Central memory CD8-positive, alpha-beta T cell (primary cell): ENCODE measurements at places on chromosomes 4 and X.

- H3K27me3 ChIP-seq, result no peaks in the 10 kb centered on the region
- H3K4me1 ChIP-seq, result peaks cover 68% of the 10 kb centered on the region
- DNase-seq, result no peak
- H3K36me3 ChIP-seq, result peaks cover 18% of the 10 kb centered on the region
- peak overlapping the region; percentile 95 for H3K27ac ChIP-seq
These were observed 1.7 kb downstream of the ATP8A1 start for GRCh38 chr4:42655269-42655637.

GRCh38 chr4:140152013-140152703 lies 1.8 kb downstream of the MAML3 start:
- peaks cover 10% of the 10 kb centered on the region for H3K27me3 ChIP-seq
- H3K4me1 ChIP-seq, result peaks cover 34% of the 10 kb centered on the region
- H3K4me3 ChIP-seq, result peak overlapping the region; percentile 90
- H3K36me3 ChIP-seq, result peaks cover 20% of the 10 kb centered on the region
- peak; percentile 64 for DNase-seq
- H3K27ac ChIP-seq, result no peak overlapping the region

- H3K27ac ChIP-seq, result no peak overlapping the region
- H3K4me1 ChIP-seq, result no peaks in the 10 kb centered on the region
- H3K4me3 ChIP-seq, result no peak overlapping the region
- no peaks in the 10 kb centered on the region for H3K27me3 ChIP-seq
These were observed 66.7 kb upstream of the PGRMC2 start for GRCh38 chr4:128354205-128354821.

- peaks cover 17% of the 10 kb centered on the region for H3K27me3 ChIP-seq
- H3K27ac ChIP-seq, result no peak overlapping the region
- no peaks in the 10 kb centered on the region for H3K36me3 ChIP-seq
- no peak overlapping the region for H3K4me3 ChIP-seq
These were observed 62.6 kb downstream of the TBC1D9 start for GRCh38 chr4:140693562-140693961.

DNA sequence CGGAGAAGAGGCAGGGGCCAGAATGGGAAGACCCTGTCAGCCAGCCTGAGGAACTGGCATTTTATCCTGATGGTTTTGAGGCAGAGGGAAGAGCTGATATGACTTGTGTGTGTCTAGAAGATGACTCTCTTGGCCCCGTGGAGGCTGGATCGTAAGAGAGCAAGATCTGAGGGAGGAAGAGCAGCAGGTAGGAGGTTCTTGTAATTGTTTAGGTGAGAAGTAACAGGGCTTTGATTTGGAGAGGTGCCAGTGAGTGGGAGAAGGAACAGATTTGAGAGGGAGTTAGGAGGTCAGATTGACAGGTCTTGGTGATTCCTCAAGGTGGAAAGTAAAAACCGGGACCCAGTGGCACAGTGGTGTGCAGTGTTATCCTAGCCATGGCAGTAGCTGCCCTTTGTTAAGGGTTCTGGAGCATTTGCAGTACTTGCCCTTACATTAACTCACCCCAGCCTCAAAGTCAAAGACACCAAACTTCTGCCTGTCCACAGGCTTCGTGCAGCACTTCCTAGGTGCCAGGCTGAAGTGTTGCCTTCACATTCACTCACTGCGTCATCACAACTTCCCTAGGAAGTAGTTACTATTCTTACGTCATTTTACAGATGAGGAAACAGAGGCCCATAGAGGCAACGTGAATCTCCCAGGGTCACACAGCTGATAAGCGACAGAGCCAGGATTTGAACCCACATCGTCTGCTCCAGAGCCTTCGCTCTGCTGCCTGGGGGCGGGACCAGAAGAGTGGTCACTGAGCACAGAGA lies 23.7 kb downstream of the RTL5 start:
- H3K27ac ChIP-seq, result peak overlapping the region; percentile 88
- H3K27me3 ChIP-seq, result no peaks in the 10 kb centered on the region
- DNase-seq, result no peak
- H3K4me3 ChIP-seq, result peak overlapping the region; percentile 1
- H3K36me3 ChIP-seq, result peaks cover 13% of the 10 kb centered on the region
- peaks cover 35% of the 10 kb centered on the region for H3K4me1 ChIP-seq

DNA sequence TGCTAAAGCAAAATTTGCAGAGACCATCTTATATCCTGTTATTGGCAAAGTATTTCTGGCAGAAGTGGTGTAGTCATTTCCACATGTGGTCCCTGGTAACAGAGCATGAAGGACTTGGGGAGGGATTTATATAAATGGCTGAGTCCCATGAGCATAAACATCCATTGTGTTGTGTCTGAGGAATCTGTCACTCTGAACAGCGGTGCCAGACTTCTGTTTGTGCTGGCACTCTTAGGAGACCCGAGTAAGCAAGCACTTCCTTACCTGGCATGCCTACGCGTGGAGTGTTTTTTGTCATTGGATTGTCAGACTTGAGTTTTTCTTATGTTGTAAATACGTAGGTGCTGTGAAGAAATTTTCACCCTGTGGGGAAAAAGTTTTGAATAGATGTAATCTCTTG lies 285.9 kb downstream of the ARHGAP10 start:
- H3K36me3 ChIP-seq, result no peaks in the 10 kb centered on the region
- DNase-seq, result no peak
- no peak overlapping the region for H3K27ac ChIP-seq
- no peak overlapping the region for H3K4me3 ChIP-seq
- H3K27me3 ChIP-seq, result no peaks in the 10 kb centered on the region

DNA sequence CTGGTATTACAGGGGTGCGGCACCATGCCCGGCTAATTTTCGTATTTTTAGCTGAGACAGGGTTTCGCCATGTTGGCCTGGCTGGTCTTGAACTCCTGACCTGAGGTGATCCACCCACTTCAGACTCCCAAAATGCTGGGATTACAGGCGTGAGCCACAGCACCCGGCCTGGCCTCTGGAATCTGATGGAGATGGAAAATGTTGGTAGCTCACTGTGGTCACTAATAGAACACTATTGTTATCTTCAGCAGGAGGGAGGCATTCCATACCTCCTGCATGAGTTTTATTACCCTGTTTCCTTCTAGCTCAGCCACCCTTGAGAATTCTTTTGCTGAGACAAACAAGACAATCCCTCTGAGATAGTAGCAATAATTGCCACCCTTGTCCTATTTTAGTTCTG lies 105.0 kb downstream of the SHROOM3 start:
- H3K4me3 ChIP-seq, result no peak overlapping the region
- H3K27ac ChIP-seq, result no peak overlapping the region
- no peaks in the 10 kb centered on the region for H3K36me3 ChIP-seq
- DNase-seq, result no peak

DNA sequence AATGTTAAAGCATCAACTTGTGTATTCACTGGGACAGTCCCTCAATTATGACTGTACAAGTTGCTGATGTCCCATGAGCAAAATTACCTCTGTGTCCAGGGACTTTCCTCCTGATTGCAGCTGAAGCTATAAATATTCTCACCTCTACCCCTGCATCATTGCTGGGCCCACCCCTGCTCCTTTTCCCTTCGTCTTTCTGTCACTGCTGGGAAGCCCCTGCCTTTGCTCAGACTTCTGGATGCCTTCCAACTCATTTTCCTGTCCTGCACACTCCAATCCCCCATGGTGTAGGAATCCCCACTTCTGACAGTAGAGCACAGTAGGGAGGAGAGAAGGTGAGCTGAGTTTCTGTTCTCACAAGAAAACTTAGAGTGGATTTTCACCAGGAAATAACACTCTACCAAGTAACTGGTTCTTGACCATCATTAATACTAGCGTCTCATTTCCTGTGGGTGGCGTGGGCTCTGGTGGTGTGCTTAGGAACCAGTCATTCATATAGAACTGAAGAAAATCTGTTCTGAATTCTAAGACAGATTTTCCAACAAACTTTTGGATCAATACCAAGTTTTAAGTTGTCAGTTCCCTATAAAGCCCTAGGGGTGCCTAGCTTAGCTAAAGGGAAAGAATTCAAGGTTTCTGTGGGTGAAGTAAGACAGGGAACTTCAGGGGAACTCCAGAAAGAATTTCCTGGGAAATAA lies 136.2 kb upstream of the MED14 start:
- H3K36me3 ChIP-seq, result no peaks in the 10 kb centered on the region
- peaks cover 5% of the 10 kb centered on the region for H3K4me1 ChIP-seq
- H3K27ac ChIP-seq, result no peak overlapping the region
- no peak overlapping the region for H3K4me3 ChIP-seq
- no peak for DNase-seq

DNA sequence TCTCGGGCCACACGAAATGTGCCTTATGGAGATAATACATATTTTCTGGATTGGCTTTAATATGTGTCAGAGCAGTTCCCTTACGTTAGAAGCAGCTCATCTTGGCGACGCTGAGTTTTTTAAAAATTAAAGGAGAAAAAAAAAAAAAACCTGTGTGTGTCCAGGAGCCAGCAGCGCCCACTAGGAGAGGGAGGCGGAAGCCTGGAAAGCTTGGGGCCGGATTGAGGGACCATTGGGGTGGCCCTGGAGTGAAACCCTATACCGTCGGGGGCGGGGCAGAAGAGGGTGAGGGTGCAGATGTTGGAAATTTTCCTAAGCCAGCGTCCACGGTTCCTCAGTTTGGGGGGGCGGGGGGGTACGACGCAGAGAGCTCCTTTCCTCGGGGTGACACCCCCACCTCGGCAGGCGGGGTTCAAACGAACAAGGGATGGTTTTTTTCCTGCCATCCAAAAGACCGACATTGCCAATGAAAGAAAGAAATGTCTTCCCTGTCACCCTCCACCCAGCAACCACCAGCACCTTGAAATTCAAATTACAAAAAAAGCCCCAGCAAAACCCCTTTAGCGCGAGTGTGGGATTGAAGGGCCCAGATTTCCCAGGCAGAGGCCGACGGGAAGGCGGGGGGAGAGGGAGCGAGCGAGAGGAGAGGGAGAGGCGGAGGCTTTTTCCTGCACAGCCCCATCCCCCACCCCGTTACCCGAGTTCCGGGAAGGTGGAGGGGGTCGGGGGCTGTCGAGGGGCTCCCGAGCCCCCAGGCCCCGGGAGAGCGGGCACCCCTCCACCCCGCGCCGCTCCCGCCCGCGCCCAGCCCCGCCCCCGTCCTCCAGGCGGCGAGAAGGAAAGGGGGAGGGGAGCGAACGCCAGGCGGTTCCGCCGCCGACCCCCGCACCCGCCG lies 859 bp downstream of the SMARCA1 start:
- H3K4me3 ChIP-seq, result peak overlapping the region; percentile 81
- H3K36me3 ChIP-seq, result peaks cover 2% of the 10 kb centered on the region
- H3K27me3 ChIP-seq, result peaks cover 8% of the 10 kb centered on the region
- H3K27ac ChIP-seq, result peak overlapping the region; percentile 62
- DNase-seq, result no peak

DNA sequence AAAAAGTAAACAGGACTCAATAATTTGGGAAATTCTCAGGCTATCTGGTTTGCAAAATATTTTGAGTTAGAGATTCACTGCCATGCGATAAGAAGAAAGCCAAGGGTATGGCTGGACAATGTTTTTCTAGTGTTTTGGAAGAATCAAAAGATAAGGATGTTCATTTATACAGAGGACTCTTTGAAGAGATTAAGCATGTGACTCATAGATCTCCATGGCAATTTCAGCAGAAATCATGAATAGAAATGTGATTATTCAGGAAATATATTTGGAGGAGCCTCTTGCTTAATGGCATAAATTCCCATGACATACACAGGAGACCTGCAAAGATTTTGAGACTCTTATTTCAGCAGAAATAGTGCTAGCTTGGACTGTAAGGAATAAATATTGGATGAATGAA lies 16.7 kb upstream of the FRAS1 start:
- no peak overlapping the region for H3K27ac ChIP-seq
- H3K36me3 ChIP-seq, result peaks cover 2% of the 10 kb centered on the region
- H3K4me1 ChIP-seq, result no peaks in the 10 kb centered on the region
- no peak overlapping the region for H3K4me3 ChIP-seq
- no peak for DNase-seq
- H3K27me3 ChIP-seq, result peaks cover 29% of the 10 kb centered on the region

GRCh38 chrX:39158801-39159657 lies 357.8 kb downstream of the MID1IP1 start:
- no peak for DNase-seq
- H3K27me3 ChIP-seq, result peaks cover 66% of the 10 kb centered on the region
- H3K4me3 ChIP-seq, result no peak overlapping the region
- peaks cover 2% of the 10 kb centered on the region for H3K36me3 ChIP-seq

- no peak for DNase-seq
- peaks cover under 1% of the 10 kb centered on the region for H3K36me3 ChIP-seq
- no peaks in the 10 kb centered on the region for H3K27me3 ChIP-seq
- H3K4me1 ChIP-seq, result peaks cover 6% of the 10 kb centered on the region
These were observed 109.8 kb downstream of the AMMECR1 start for GRCh38 chrX:110208092-110208491.

DNA sequence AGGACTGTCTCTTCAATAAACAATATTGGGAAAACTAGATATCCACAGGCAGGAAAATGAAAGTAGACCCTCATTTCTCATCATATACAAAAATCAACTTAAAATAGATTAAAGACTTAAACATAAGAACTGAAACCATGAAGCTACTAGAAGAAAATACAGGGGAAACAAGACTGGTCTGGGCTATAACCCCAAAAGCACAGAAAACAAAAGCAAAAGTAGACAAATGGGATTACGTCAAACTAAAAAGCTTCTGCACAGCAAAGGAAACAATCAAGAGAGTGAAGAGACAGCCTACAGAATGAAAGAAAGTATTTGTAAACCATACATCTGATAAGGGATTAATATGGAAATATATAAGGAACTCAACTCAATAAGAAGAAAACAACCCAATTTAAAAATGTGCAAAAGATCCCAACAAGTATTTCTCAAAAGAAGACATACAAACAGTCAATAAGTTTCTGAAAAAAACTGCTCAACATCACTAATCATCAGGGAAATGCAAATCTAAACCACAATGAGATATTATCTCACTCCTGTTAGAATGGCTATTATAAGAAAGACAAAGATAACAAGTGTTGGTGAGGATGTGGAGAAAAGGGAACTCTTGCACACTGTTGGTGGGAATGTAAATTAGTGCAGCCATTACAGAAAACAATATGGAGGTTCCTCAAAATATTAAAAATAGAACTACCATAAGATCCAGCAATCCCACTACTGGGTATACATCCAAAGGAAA lies 325.3 kb upstream of the RASGEF1B start:
- peaks cover 7% of the 10 kb centered on the region for H3K4me1 ChIP-seq
- no peak overlapping the region for H3K4me3 ChIP-seq
- no peak for DNase-seq
- H3K27me3 ChIP-seq, result no peaks in the 10 kb centered on the region
- H3K27ac ChIP-seq, result no peak overlapping the region

DNA sequence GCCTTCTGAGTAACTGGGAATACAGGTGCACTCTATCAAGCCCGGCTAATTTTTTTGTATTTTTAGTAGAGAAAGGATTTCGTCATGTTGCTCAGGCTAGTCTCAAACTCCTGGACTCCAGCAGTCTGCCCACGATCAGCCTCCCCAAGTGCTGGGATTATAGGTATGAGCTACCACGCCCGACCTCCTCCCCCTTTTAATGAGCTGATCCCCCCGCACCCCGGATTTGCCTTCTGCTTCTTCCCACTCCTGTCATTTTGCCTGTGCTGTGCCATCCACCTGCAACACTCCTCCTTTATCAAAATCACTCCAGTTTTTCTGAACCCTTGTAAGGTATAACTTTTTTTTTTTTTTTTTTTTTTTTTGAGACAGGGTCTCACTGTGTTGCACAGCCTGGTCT lies 33.4 kb downstream of the SPINK2 start:
- no peaks in the 10 kb centered on the region for H3K27me3 ChIP-seq
- H3K36me3 ChIP-seq, result no peaks in the 10 kb centered on the region
- DNase-seq, result no peak
- no peak overlapping the region for H3K27ac ChIP-seq

- H3K36me3 ChIP-seq, result peaks cover 49% of the 10 kb centered on the region
- no peaks in the 10 kb centered on the region for H3K27me3 ChIP-seq
- peaks cover 24% of the 10 kb centered on the region for H3K4me1 ChIP-seq
These were observed 13.3 kb downstream of the OFD1 start for GRCh38 chrX:13747836-13748235.

- no peak for DNase-seq
- no peaks in the 10 kb centered on the region for H3K27me3 ChIP-seq
- H3K27ac ChIP-seq, result no peak overlapping the region
- no peak overlapping the region for H3K4me3 ChIP-seq
These were observed 99.8 kb downstream of the KLHL8 start for GRCh38 chr4:87120411-87121162.
